SK-N-SH (cell line): ENCODE measurements at places on chromosomes 4 and X.

- no peak for DNase-seq
Measured at GRCh38 chr4:150771382-150771781, 189.4 kb downstream of the MAB21L2 start.

DNA sequence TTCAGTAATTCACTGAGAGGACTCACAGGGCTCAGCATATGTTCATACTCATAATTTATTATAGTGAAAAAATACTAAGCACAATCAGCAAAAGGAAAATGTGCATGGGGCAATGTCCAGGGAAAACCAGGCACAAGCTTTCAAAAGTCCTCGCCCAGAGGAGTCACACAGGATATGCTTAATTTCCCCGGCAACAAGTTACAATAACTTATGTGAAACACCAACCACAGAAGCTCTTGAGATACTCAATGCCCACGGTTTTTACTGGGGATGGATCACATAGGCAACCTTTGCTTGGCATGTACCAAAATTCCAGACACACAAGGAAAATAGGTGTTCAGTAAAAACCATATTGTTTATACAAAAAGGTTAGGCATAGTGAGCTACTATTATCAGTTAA is 38.5 kb upstream of the STPG2 start:
- DNase-seq: no peak

DNA sequence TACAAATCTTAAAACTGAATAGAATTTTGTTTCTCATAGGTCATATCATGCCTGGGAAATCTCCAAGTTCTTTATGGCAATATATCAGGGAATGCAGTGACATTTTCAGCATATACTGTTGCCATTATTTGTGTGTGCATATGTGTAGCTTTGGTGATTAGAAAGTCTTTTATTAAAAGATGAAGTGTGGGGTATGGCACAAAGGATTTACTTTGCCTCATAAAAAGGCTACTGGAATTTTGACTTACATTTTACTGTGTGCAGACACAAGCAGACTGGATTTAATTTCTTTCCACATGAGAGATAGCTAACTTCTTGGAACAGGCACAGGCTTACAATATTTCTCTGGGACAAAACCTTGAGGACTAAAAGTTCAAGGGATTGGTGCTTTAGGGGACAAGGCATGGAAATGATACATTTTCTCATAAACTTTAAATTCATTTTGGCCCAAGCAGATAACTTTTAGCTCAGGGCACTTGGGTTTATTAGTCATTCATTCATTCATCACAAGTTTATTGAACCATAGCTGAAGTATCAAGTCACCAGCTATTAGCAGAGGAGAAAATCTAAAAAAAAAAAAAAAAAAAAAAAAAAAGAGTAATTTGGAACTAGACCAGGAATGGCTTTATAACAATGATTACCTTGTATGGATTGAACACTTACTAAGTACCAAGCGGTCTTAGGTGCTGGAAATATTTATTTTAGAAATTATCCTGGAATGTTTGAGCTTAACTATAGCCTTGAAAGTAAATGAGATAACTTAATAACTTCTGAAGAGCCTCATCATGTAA is 191.5 kb downstream of the SLIT2 start:
- no peak for DNase-seq

DNA sequence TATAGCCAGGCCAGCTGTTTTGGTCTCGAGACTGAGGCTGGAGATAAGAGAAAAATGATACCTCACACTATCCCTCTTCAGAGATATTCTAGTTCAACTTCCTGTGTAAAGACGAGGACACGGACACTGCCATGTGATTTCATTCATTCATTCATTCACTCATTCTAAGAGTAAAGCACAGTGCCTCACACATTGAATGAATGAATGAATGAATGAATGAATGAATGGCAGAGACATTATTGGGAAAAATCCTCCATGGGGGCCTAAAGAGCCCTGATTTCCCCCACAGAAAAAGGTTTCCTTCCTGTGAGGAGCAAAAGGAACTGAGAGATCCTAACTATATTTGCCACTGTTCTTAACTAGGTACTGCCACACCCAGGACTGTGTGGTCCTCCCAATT is 183.4 kb upstream of the MAP3K15 start:
- no peak for DNase-seq

DNA sequence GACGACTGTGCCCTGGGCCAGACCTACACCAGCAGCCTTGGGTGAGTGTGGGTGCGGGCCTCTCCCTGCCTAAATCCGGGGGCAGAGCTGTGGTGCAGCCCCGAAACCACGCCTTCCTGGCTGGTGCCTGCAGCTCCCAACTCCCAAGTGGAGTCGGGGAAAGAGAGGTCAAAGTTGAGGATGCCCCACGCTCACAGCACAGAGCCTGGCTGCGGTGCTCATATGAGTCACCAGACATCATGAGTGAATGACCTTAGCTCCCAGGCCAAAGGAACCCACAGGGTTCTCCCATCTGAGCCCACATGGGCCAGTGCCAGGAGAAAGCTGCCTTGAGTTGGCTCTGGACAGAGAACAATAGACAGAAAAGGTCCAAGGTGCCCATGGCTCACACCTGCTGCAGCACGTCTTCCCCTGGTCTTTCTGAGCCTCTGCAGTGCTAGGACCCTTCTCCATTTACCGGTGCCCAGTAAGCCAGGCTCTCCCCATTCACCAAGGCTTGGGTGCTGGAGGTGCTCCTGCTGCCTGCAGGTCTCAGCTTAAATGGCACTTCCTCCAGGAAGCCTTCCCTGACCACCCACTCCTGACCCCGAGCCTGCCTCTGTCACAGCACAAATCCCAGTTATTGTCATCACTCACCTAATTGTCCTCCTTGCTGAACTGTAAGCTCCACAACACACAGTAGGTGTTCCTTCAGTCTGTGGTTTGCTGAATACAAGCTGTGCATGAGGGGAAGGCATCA is 224.2 kb downstream of the AFAP1 start:
- DNase-seq: no peak

- DNase-seq: no peak
Measured at GRCh38 chr4:103994059-103994458, 274.3 kb upstream of the TACR3 start.

GRCh38 chr4:118772081-118772766 is 63.7 kb downstream of the SEC24D start:
- DNase-seq: no peak

- no peak for DNase-seq
Measured at GRCh38 chr4:165631208-165631894, 241.7 kb upstream of the TLL1 start.
